ENCODE measurements at places on chromosomes 5 and 9.

DNA sequence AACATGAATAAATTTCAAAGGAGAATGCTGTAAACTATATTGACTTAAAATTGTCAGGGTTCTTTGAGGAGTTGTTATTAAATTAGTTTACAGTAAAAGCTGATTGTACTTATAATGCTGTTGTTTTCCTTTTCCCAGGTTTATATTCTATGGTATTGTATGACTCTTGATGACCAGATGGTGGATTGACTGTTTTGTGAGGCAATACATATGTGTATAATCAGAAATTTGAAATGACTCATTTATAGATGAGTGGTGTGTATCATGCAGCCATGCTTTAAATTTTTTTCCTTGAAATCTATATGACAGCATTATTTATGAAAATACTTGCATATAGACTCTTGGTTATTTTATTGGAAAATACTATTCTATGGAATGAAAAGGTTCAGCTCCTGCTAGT is 195.3 kb downstream of the CNTLN start:
- DNase-seq: no peak

DNA sequence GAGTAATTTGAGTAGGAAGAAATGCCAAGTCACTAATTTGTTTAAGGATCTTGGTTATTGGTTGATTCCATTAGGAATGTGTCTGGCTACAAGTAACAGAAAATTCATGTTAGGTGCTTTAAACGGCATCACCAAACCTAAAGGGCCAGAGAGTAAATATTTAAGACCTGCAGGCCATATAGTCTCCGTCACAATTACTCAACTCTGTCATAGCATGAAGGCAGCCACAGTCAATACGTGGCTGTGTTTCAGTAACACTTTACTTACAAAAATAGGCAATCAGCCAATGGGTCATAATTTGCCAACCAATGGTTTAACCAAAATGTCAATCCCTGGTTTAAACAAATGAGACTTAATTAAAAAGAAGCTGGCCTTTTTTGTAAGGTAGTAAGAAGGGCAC is 98.5 kb downstream of the ARL15 start:
- DNase-seq: no peak

DNA sequence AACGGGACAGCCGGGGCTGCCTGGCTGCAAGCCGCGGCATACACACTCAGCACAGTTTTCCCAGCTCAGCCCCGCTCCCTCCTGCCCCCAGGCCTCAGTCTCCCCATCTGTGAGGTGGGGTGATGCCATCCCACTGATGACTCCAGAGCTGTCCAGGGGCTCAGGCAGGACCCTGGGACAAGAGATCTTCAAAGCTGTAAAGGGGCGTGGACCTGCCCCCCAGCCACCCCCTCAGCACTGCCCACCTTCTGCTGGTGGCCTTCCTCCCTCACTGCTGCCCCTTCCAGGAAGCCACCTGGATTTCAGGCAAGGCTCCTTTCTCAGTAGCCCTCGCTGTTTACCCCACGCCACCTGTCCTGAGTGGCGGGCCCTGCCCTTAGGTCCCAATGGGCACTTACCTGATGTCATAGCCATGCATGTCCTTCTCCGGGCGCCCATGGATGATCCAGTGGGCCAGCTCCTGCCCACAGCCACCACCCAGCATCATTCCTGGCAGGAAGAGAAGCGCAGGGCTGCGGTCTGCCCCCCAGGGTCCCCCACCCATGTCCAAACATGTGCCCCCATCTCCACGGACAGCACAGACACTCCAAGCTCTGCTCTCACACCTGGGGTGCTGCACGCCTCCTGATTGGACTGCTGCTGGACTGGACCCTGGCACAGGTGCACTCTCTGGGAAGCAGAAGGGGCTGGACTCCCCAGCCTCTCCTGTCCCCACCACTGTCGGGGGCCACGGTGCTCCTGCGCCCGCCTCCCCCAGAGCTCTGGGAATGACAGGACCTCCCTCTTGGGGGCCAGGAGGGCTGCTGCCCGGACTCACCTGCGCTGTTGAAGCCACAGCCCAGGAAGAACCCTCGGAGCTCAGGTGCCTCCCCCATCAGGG is 25.7 kb downstream of the SARDH start:
- DNase-seq: no peak

DNA sequence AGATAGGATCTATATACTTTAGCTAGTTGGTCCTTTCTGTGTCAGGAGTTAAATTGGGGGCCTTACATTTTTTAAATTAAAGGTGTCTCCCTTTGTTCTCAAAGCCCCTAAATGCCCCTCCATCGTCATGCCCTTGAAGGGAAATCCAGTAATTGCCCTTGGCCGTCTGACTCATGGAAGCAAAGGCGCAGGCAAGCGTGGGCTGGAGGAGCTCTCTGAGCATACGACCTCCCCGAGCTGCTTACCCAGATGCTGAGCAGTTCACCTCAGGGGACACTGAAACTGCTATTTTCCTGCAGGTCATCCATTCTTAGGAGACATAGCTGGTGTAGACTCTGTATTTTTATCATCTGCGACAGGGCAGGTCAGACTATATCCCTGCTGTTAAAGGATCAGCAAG is 23.0 kb downstream of the PCSK1 start:
- DNase-seq: no peak

- no peak for DNase-seq
Measured at GRCh38 chr9:6549106-6549800, 96.3 kb downstream of the GLDC start.

DNA sequence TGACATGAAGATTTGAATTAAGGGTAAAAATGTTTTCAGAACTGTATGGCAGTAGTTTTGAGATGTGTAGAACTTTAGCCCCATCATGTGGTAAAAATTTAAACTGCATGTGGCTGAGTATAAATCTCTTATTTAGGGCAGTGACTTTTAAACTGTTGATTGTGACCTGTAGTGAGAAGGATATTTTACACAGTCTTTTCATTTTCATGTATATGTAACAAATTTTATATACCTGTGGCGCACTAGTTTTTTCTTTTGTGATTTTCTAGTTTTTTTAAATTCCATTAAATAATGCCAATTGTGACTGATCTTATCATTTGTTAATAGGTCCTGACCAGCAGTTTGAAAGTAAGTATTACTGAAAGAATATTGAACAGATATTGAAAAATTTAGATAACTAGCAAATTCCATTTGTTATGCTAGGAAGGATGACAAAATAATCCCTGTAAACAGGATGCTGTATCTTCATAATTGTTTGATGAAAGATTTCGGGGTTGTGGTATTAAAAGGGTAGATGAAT is 47.2 kb downstream of the GPBP1 start:
- DNase-seq: peak; percentile 77

DNA sequence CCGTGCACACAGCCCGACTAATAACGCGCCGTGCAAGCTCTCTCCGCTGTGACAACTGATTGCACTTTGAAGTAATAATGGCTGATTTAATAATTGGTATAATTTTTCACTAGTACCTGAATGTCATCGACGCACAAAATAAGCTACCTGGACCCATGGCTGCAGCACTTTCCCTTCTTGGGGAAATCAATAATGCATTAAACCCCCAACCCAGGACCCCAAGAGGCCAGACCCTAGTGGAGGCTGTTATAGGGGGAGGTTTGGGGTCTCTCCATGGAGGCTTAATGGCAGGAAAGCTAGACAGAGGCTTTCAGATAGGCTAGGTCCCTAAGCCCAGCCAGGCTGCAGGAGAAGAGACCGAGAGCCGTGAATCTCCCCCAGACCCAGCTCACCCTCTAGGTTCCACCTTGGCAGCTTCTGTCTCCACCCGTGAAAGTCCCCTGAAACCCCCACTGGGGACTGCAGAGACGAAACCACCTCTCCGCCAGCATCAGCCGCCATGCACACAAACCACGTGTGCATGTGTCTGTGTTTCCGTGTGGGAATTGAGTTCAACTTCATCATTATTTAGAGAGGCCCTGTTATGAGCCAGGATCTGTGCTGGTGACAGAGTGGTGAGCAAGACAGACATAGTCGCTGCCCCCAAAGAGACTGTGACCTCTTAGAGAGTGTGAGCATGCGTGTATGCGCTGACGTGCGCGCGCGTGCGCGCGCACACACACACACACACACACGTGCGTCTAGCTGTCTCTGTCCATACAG is 168.6 kb upstream of the MVB12B start:
- no peak for DNase-seq

- no peak for DNase-seq
Measured at GRCh38 chr9:3916411-3916810, 383.5 kb downstream of the GLIS3 start.

GRCh38 chr9:131722255-131722654 is 17.6 kb downstream of the RAPGEF1 start:
- no peak for DNase-seq

GRCh38 chr9:87950296-87950695 is 24.0 kb downstream of the CDK20 start:
- no peak for DNase-seq

- no peak for DNase-seq
Measured at GRCh38 chr5:108521011-108521700, 139.3 kb upstream of the FBXL17 start.

GRCh38 chr9:95649801-95650213 is 133.0 kb upstream of the PTCH1 start:
- DNase-seq: no peak

DNA sequence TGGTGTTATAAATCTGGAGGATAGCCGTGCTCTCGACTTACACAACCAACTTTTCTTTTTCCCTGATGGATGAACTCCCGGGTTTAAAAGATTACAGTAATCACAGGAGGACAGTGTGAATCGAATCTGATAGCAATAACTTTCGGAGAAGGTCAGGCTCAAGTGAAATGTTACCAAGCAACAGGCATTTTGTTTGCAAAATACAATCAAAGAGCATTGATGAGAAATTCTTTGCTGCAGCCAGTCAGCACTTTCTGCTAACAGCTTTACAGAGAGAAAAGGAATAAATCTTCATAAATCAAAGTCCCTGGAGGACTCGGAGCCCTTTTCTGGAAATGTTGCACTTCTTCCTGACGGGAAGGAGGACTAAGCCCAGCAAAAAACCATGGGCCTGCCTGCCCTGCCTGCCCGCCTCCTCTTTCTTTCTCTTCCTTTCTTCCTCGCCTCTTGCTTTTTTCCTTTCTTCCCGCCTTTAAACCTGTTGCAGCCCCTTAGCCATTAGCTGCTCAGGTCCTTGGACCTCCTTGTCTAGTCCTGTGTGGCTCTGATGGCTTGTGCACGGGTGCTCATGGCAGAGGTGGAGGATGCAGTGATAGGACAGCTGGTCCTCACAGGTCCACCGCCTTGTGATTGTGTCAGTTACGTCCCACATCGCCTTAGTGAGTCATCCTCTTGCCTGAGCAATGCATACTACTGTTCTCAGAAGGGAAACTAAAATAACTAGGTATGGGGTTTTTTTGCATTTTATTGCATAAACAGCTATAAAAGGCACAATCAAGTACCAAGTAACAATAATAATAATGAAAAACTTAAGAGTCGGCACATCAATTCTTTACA is 6.2 kb downstream of the DMRT3 start:
- DNase-seq: no peak

DNA sequence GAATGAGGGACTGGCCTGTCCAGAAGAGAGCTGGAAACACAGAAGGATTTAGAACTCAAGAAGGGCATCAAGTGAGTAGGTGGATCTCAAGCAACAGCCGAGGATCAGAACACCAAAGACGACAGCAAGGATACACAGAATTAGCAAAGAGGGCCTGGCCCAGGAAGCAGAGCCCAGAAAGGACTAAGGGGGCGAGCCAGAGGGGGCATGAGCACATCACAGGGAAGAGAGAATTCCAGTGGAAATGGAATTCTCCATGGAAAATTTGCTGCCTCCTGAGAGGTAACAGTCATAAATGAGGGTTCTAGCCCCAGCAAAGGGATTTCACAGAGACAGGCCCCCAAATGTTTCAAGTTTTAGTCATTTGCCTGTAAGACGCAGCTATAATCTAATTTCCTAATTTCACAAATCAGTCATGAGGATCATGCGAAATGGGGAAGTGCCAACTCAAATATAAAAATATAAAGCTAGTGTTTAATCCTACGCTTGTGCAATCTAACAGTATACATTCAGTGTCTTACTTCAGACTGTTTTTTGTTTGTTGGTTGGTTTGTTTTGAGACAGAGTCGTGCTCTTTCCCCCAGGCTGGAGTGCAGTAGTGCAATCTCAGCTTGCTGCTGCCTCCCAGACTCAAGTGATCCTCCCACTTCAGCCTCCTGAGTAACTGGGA is 46.7 kb downstream of the FNBP1 start:
- peak; percentile 82 for DNase-seq

- peak; percentile 45 for DNase-seq
Measured at GRCh38 chr5:171580502-171581265, 161.2 kb downstream of the FGF18 start.

- peak; percentile 28 for DNase-seq
Measured at GRCh38 chr5:126450346-126450745, 27.1 kb downstream of the GRAMD2B start.

- no peak for DNase-seq
Measured at GRCh38 chr9:128122809-128123175, 4.7 kb downstream of the PTGES2 start.

DNA sequence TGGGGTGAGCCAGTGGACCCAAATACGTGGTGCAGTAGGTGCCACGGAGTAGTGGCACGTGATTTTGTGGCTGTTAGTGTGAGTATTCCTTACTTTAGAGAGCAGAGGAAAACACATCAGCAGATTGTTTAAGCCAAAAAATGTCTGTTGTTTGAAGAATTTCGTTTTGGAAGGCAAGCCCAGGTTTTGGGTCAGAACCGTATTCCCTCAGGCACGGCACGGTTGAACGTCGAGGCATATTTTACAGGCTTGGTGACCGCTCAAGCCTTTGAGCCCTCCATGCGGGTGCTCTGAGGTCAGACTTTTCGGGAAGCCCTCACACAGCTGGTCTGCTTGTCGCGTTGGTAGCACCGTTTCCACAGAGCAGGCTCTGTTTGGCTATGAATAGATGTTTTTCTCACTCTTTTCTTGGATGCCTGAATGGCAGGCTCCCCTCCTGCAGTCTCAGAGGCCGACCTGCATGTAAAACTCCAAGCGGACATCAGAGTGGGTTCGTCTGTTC is 27.2 kb downstream of the NEK6 start:
- peak; percentile 62 for DNase-seq

- no peak for DNase-seq
Measured at GRCh38 chr5:44454002-44454401, 64.8 kb upstream of the FGF10 start.

- DNase-seq: no peak
Measured at GRCh38 chr5:125037020-125037419, 290.6 kb upstream of the ZNF608 start.

DNA sequence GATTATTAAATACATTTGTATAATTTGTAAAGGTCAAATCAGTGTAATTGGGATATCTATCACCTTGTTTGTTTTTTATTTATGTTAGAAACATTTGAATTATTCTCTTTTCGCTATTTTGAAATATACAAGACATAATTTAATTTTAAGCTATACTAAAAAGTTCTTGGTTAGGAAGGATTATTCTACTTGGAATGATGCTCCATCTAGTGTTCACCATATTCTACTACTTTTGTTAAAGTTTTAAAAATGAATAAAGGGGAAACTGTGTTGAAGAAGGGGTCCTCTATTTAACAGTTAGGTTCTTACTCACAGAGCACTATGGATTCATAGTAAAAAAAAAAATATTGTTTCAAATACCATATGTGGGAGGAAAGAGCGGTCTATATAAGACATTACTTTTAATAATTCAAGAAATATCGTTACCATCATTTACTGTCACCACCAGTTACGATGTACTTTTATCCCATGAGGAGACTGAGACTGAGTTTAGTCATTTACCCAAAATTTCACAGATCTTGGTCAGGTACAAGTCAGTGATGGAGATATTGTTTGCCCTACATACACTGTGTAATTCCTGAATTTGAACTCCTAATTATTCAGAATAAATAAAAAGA is 6.3 kb upstream of the STOM start:
- DNase-seq: peak; percentile 66

Data from cardiac fibroblast (primary cell).